ENCODE measurements at places on chromosomes 12 and 14. TPM values are rescaled to one million over a fixed set of nuclear protein-coding genes. Genes with fewer than 3 reads are reported as not detected.
A peak's percentile ranks its signal among the peaks of the same experiment; 100 is the strongest.

A2M gene
- 316 TPM for total RNA-seq

GYS2 gene
- total RNA-seq = not detected

ITGA7 gene
- 65.4 TPM for total RNA-seq

FOXN4 gene
- total RNA-seq = not detected

DNA sequence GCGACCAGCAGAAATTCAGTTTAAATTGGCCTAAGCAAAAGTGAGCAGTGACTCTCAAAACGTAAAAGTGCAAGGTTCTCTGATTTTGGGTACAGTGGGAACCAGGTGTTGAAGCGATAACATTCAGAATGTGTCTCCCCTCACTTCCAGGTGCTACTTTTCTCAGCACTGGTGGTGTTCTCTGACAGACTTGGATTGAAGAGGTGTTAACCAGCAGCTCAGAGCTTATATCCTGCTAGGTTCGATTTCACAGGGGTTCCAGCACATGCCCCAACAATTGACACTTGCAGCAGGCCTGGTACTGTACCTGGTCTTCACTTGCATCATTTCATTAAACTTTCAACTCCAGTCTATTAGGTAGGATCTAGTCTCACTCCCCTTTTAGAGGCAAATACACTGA lies 680.2 kb downstream of the VRK1 start:
- no peak for DNase-seq

GRCh38 chr14:71591231-71591630 lies 341.0 kb upstream of the RGS6 start:
- no peak for DNase-seq

GRCh38 chr14:93954516-93954830 lies 21.9 kb downstream of the ASB2 start:
- no peak for DNase-seq

DNA sequence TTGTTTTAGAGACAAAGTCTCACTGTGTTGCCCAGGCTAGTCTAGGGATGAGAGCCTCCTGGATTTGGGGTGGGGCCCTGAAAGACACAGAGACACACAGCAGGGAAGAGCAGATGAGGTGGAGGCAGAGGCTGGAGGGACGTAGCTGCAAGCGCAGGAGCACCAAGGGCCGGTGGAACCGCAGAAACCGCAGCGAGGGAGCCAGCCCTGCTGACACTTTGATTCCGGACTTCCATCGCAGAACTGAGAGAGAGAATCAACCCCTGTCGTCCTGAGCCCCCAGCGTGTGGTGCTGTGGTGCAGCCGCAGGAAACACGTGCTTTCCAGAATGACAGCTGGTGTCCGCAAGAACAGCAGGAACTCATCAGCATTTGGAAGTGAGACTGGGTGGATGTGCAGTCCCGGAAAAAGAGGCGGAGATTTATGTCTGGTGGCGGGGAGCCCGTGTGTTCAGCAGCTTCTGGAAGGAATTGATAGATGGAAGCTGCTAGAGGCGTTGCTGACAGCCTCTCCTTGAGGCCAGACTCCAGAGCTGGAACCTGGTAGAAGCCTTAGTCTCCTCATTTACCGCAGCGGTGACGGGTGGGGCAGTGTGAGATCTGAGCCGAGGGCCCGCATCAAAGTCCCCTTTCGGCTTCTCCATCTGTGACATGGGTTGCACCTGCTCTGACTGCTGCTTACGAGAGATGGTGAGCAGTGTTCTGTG lies 21.9 kb upstream of the KLC1 start:
- DNase-seq = peak; percentile 86

CLSTN3 gene
- total RNA-seq = 1.0 TPM

- DNase-seq = peak; percentile 30
These were observed 302 bp downstream of the CCDC38 start for GRCh38 chr12:95942101-95942523.

DNA sequence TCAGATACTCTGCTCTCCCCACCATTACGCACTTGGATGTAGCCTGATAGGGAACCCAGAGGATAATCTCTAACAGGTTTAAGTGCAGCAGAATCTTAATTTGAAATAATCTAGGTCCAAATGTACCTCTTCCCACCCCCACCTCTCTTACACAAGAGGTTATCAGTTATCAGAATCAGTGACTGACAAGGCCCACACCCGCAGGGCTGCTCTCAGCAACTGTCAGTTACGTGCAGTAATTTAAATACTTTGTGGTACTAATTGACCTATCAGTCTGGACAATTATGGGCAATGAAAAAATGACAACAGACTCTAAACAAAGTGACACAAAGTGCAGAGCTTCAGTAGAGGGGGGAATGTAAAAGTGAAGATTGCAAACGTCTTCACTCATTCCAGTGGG lies 74.0 kb downstream of the CLIP1 start:
- DNase-seq = no peak

DNA sequence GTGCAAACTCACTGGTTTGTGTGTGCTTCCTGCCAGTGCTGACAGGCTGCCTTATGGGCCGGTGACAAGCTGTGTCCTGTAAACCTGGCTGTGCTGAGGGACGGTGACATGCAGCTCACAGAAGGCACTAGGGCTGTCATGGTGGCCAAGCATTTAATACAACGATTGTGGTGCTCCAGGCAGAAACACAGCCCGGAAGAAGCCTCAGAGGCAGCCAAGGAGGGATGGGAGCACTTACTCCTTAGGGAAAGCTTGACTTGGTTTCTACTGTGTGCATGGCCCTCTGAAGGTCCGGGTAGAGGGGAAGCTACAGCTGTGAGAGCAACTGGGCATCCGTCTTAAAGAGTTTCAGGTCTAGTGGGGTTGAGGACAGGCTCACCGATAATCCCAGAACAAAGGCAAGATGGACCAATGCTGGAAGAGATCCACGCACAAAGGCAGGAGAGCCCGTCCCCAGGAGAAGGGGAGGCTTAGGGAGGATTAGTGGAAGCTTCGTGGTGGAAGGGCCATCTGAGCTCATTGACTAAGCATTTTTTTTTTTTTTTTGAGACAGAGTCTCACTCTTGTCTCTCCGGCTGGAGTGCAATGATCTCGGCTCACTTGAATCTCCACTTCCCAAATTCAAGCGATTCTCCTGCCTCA lies 10.7 kb upstream of the MCRS1 start:
- no peak for DNase-seq

DNA sequence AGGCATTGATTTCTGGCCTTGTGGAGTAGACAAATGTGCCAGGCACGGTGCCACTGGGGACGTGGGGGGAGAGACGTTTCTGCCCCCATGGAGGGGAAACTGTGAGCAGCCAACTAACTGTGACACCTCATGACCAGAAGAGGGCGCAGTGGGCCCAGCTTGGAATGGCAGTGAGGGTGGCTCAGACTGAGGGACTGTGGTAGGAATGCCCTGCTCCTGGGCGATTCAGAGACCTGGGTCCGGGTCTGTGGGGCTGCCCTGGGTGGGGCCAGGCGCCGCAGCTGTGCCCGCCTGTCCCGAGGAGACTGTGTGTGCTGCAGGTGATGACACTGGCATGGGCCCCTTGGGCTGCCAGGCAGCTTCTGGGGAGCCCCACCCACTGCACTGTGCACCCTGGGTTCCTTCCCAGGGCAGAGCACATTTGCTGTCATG lies 60.6 kb downstream of the SLC25A47 start:
- peak; percentile 87 for DNase-seq

- no peak for DNase-seq
These were observed 10.1 kb upstream of the CACNA2D4 start for GRCh38 chr12:1928439-1929121.

PMCH gene
- not detected for total RNA-seq

DNA sequence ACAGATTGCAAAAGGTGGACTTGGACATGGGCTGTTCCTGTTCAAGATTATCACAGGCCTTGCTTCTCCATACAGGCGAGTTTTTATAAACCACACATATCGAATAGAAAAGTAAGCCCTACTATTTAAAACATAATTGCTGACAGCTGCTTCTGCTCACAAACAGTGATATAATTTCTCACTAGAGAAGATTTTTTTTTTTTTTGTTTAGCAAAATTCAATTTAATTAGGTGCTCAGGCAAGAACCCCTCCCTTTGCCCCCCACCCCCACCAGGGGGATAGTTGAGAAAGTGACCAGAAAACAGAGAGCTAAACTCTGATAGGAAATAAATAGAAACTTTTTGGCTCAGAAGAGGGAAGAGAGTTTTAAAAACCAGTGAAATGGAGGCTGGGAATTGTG lies 132.8 kb upstream of the CRY1 start:
- DNase-seq = no peak

DNA sequence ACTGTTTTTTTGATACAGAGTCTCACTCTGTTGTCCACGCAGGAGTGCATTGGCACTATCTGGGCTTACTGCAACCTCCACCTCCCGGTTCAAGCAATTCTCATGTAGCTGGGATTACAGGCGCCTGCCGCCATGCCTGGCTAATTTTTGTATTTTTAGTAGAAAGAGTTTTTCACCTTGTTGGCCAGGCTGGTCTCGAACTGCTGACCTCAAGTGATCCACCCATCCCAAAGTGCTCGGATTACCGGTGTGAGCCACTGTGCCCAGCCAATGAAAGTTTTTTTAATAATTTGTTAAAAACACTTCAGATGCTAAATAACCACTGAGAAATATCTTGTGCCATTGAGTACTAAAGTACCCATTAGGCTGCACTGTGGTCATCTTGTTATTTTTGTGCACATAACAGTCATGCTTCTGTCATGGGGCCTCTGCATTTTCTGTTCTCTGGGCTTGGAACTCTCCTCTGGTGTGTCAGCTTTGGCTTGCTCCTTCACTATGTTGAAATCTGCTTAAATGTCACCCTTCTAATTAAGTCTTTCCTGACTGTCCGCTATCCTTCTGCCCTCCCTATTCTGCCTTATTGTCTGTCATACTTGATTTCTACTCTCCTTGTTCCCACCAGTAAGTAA lies 105.1 kb downstream of the KTN1 start:
- DNase-seq = no peak

DNA sequence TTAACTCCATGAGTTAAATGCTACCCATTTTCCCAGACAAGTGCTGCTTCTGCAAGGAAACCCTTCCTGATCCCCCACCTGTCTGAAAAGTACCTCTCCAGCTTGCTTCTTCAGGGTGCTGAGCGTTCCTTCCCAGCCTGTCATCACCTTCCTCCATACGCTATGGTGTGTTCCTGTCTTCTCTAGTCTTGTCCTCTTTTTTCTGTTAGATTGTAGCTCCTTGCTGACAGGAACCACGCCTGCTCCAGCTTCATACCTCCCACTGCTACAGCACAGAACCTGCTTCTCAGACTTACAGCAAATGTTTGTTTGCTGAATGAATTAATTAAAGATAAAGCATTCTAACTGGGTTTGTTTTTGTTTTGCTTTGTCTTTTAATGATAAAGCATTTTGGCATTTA lies 39.1 kb downstream of the ERH start:
- no peak for DNase-seq

DNA sequence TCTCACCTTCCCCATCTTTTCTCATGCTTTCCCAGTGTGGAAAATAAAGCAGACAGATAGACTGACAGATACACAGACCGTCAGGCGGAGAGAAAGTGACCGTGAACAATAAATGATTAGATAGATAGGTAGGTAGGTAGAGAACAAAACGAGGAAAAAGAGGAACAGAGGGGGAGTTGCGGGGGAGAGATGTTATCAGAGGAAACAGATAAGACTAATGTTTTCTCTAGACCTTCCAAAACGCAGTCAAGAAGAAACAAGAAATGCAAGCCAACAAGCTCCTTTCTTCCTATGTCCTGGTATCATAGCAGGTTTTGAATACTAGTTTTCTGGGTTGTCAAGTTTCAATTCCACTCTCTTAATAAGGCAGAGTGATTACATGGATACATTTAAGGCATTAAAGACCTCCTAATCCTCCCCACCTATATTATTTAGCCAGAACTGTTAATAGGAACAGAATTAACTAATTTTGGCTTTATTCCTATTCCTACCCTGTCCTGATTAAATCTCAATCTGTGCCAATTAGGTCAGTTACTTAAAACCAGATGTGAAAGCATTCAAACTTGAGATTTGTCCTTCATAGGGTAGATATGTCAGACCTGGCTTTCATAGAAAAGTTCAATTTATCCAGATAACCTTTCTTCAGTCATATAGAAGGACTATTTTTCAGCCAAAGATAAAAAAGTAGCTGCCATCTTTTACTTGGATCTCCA lies 89.0 kb upstream of the PTPRR start:
- DNase-seq = no peak

- no peak for DNase-seq
These were observed 39.6 kb downstream of the IQSEC3 start for GRCh38 chr12:106118-106591.

DNA sequence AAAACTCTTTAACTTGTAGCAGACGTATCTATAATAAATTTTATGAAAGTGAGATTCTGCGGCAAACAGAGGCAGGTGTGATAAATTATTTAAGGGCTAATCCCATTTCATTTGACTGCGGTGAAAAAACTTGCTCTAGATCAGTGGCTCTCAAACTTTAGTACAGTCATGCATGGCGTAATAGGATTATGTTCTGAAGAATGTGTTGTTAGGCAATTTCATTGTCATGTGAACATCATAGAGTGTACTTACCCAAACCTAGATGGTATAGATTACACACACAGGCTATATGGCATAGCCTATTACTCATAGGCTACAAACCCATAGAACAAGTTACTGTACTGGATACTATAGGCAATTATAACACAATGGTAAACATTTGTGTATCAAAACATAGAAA lies 83.7 kb downstream of the HEATR5A start:
- peak; percentile 18 for DNase-seq

- no peak for DNase-seq
These were observed 569.6 kb downstream of the AACS start for GRCh38 chr12:125634813-125635212.

- DNase-seq = no peak
These were observed 9.0 kb downstream of the ANHX start for GRCh38 chr12:133226690-133227089.

- DNase-seq = no peak
These were observed 23.3 kb upstream of the HMGA2 start for GRCh38 chr12:65800937-65801336.

- no peak for DNase-seq
These were observed 12.7 kb downstream of the BDKRB1 start for GRCh38 chr14:96268431-96269358.

DNA sequence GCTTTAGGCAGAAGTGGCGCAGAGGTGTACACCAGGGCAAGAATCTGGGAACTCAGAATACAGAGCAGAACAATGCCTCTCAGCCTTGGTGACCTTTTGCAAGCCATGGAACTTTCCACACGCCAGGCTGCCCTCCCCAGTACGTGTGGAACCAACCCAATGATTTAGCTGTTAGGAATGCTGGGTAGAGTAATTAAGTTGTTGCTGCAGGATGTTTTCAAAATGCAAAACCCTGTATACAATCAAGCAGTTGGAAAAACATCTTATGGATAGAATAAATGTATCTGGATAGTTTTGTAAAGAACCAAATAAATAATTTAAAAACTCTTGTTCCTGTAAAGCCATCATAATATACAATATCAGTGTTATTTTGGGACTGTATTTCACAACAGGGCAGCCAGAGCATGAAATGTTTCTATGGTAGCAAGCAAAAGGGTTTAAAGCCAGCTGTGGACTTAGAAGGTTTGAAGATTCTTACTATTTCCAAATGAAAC lies 19.4 kb downstream of the PPP1R36 start:
- peak; percentile 66 for DNase-seq

Data from SK-MEL-5 (cell line).